Nephron progenitor cell (in vitro differentiated cells): ENCODE measurements at places on chromosomes 1 and 21.

DNA sequence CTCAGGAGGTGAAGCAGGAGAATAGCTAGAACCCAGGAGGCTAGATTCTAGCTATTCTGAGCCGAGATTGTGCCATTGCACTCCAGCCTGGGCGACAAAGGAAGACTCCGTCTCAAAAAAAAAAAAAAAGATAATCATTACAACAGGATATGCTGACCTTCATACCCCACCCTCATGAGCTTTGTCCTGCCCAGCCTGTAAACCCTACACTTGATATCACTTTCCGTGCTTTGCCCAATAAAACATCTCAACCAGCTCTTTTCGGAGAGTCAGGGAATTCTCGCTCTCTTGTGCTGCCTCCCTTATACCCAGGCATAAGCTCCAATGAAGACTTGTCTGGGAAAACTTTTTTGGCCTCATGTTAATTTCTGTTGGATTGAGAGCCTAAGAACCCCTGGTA is 1.5 kb upstream of the TRNAU1AP start:
- no peak for DNase-seq

- no peak for DNase-seq
Observed at GRCh38 chr1:110100335-110100734, 11.9 kb upstream of the UBL4B start.

DNA sequence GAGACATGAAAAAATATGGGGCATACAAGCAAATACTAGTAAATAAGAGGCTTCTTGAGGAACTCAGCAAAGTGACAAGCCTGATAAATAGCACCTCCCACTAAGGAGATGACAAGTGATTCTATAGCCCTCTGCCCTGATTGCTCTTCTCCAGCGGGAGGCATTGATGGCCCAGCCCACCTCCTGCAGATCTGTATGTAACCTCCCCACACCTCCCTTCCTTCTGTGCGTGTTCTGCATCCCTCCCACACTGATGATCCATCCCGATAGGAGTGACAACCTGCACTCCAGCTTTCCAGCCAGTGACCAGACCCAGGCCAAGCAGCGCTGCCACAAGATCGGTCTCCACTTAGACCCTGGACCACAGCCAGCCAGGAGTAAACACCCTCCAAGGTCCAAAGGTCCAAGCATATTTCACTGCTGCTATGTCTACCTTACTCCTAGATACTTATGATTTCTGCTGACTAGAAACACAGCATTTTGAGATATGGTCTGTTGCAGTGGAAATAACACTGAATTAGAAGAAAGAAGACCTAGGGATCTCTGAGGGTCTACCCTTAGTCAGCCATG is 176.1 kb downstream of the BRINP2 start:
- DNase-seq = no peak

DNA sequence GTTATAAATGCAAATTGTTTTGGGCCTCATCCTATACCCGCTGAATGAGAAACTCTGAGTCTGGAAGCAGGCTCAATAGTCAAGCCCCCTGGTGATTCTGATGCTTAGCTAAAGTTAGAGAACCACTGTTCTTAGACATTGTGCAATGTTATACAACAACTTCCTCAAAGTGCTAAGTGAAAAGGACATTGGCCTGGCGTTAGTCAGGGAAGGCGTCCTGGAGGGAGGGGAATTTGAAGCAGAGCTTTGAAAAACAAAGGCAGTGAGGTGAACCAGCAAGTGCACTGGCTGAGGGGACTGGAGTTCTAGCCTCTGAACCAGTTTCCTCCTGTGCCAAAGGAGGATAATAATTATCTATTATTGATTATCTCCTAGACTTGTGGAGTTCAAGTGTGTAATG is 5.1 kb downstream of the CD1D start:
- no peak for DNase-seq

DNA sequence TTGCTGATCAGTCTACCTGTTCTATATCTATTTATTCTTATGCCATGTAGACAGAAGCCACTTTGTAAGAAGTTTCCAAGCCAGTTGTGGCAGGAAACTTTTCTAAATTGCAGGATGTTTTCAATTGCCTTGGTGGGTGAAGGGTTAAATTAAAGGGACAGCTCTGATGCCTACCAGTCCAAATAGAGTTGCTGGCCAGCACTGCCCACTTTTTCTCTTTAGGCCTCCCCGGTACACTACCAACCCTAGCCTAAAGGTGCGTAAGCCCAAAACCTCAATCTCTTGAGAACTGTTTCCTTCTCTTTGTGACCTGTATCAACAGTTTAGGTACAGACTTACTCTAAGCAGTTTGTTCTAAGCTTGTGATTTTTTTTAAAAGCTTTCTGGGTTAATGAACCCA is 15.5 kb downstream of the SUSD4 start:
- no peak for DNase-seq

GRCh38 chr1:160837558-160838205 is 25.0 kb downstream of the CD244 start:
- no peak for DNase-seq

GRCh38 chr1:232915212-232915611 is 35.2 kb upstream of the NTPCR start:
- no peak for DNase-seq
